ENCODE measurements at places on chromosomes 2 and 18.

- DNase-seq = no peak
Observed at GRCh38 chr18:61922435-61922834, 29.6 kb upstream of the RNF152 start.

- DNase-seq = no peak
Observed at GRCh38 chr2:20596973-20597859, 53.7 kb downstream of the HS1BP3 start.

- no peak for DNase-seq
Observed at GRCh38 chr2:152405206-152406118, 70.5 kb downstream of the FMNL2 start.

DNA sequence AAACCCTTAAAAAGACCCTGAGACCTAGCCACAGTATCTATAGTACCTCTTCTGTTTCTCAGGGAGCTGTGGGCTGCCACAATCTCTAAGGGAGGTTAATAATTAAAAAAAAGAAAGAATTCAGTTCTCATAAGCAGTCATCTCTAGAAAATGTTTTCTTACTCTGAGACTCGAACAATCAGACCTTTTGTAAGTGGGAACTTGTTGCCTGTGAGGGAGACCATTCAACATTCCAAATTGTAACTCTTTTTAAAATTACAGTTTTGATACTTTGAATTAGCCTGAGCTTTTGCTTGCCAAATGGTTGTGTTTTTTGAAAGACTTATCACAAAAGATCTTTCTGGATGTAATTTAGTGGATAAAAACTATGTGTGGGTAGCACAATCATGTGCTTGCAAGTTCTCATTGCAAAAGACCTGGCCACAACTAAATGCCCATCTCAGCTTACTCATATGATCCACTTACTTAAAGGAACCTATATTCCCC is 33.3 kb downstream of the IL1R2 start:
- no peak for DNase-seq

DNA sequence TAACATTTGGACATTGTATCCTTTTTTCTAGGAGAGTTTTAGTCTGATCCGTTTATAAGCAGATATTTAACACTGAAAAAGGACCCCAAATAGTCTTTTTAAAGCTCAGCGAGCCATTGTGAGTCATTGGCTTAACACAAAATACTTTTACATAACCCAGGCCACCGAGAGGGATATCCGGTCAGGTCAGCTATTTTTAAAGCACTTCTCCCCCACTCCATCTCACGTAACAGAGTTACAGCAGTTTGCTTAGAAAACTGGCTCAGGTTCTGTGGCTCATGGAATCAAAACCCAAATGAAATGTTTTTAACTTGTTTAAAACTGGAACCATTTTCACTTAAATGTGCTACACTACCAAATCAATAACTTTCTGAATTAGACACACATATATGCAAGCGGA is 23.9 kb downstream of the COL4A3 start:
- DNase-seq = no peak

GRCh38 chr2:158676696-158677095 is 118.4 kb upstream of the DAPL1 start:
- no peak for DNase-seq

DNA sequence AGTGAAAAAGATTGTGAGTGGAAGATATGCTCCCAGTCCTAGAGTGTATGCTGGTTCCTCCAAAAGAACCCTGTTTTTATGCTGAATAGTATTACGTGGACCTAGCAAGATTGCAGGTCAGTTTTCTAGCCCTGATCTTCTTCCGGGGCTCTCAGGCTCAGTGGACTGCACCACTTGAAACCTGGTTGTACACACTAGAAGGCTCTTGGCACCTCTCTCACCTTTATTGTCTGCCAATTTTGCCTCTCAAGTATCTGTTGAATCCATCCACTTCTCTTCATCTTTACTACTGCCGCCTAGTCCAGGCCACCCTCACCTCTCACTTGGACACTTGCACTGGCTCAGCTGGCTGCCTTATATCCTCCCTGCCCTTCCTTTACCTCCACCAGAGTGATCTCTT is 16.8 kb downstream of the TTC39C start:
- DNase-seq = no peak

DNA sequence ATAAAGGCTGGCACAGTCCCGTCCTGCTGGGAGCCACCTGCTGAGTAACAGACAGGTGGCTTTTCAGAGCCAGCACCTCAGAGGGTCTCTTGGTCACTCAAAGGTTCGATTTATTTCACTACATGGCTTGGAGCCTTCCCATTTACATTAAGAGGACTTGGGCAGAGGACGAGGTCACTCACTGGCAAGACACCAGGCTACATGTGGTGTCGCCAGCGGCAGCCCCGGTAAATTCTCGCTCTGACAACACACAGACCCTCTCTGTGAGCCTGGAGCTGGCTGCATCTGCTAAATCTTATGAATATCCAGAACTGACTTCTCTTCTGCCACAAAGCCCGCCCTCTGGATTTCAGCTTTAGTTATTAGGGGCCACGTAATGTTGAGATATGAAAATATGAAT is 254.7 kb downstream of the VAPA start:
- DNase-seq = no peak

- no peak for DNase-seq
Observed at GRCh38 chr2:9975805-9976447, 24.4 kb downstream of the GRHL1 start.

DNA sequence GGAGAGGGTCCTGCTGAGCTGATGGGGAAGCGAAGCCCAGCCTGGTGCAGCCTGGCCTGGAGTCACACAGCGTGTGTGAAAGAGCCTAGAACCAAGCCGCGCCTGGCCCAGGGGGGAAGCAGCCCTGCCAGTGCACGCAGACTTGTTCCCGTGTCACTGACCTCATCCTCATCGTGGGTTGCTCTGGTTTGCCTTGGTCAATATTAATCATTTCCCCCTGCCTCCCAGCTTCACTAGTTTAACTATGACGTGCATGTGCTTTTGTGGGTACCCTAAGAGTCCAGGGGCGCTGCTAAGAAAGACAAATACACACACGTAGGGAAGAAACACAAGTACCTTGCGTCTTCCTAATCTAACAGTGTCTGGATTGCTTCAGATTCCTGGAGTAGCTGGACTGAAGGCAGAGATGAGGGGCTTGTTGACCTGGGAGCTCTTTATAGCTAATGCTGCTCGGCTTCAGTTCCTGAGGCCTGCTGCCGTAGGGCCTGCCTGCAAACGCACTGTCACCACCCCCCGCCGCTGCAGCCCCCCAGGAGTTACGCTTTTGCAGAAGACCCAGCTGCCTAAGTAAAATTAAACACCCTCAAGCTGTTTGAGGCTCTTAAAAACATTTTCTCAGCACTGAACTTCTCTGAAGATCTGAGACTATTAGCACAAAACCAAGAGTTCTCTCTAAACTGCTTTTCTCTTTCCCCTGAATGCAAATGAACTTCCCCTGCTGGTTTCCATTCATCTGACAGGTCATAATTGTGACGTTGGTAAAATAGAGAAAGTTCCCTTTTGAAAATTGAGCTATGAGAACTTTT is 159.2 kb downstream of the FAM210A start:
- DNase-seq = no peak

GRCh38 chr2:66240286-66240685 is 194.6 kb upstream of the MEIS1 start:
- DNase-seq = no peak

GRCh38 chr2:241040081-241040803 is 41.8 kb downstream of the SNED1 start:
- no peak for DNase-seq

DNA sequence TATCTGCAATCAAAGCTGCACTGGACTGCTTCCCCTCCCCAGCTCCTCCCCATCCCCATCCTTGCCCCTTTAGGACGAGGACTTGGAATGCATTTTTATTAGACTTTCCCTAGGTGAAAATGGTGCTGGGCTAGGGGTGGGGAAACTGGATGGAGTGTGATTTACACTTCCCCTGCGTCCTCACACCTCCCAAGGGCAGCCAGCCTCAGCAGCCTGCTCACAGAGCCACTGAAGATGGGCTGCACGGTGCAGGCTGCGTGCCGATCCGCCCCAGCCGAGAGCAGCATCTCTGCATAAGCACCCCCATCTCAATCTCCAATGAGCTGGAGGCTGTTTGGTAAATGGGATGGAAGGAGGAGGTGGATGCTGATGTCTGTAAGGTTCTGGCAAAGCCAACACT is 87.6 kb downstream of the ZBTB7C start:
- no peak for DNase-seq

DNA sequence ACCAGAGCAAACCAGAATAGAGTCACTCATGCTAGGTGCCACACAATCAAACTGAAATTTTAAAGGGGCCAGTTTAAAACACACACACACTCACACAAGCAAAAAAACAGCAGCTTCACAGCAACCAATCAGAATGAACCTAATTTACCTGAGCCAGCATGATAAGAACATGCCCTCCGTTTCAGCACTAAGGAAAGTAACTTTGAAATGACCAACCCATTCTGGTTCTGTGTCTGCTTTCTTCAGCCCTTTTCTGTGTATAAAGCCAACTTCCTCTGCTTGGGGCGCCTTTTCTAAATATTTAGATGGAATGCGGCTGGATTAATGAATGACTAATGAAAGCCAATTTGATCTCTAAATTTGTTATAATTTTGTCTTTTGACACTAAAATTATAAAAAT is 629.1 kb downstream of the ZEB2 start:
- DNase-seq = no peak

DNA sequence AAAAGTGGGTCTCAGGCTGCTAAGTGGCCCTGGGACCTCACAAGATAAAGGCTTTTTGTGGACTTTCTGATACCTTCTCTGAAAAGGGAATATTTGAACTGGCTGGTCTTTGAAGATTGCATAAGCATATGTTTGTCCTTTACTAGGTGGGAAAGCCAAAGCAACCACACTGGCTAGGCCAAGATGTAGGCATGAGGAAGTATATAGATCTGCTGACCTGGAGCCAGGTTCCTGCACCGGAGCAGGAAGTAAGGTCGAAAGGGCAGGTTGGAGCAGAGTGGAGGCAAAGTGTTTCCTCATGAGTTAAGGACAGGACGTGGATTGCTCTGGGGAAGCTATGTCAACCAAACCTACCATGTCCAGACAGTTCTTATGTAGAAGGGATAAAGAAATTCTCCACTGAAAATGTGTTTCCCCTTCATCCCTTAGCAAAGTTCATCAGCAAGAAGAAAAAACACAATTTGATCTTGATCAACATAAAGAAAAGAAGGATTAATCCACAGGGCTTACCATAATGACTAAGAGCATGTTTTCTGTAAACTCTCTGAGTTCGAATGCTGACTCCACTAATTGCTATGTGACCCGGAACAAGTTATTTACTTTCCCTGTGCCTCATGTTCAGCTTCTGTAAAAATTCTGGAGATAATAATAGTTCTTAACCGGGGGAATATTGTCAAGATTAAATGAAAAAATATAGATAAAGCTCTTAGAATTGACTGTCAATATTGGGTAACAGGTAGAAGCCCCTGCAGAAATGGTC is 156.1 kb upstream of the SRD5A2 start:
- no peak for DNase-seq

- no peak for DNase-seq
Observed at GRCh38 chr2:86625096-86625495, 1.4 kb upstream of the RNF103 start.

DNA sequence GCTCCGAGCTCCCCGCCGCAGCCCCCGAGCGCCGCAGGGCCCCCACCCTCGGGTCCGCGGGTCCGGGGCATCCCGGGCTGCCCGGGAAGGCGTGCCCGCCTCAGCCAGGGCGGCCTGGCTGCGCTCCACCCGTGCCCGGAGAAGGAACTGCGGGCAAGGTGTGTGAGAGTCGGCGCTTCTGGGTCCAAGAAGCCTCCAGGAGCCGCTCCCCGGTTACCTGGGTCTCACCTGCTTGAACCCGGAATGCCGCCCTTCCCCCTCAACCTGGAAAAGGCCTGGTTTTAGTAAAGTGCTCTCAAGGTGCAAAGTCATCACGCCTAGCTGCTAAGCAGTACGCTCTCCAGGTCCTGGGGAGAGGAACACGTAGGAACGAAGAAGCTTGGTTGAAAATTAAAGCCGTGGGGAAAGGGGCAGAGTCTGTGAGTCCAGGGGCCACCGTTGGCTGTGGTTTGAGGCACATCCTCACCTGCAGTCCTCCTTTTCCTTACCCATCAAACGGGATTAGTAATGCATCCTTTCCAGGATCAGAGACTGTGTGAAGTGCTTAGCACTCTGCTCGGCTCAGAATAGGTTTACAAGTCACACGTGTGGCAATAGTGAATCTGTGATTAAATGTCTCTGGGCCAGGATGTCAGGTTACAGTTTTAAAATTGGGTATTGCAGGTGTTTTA is 1.2 kb downstream of the ASAP2 start:
- no peak for DNase-seq

- DNase-seq = no peak
Observed at GRCh38 chr18:10508591-10508990, 17.2 kb upstream of the NAPG start.

DNA sequence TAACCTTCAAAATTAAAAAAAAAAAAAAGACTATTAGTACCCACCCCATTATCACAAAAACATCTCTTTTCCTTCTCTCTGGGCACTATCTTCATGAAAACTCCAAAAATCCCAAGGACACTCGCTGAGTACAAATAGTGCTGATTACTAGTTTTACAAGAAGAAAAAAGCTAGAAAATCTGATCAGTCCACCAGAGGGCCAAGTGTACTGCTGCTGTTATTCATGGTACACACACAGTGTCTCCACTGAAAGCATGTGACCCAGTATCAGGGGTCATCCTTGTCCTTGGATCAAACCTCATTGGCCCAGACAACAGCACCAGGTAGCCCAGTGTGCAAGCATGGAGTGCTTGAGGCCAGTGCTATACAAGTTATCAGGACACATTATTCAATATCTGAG is 382.7 kb upstream of the KLHL29 start:
- DNase-seq = no peak

DNA sequence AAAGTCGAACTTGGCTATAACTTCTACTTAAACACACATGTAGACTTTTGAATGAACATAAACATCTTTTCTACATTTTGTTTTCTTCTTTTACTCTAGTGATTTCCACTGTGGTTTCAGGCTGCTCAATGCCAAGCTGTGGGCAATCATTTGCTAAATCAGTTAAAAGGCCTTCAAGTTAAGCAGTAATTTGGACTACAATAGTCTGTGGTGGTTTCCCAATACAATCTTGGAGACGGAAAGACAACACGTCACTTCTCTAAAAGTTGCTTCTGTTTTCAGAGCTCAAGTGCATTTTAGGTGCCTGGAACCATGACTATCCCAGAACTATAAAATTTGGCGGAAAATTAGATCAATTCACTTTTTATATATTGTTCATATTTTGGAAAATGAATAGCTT is 69.4 kb downstream of the TXNL1 start:
- DNase-seq = no peak

GRCh38 chr2:173667014-173667413 is 298.2 kb downstream of the SP3 start:
- no peak for DNase-seq

GRCh38 chr2:7599462-7600258 is 682.4 kb downstream of the RNF144A start:
- no peak for DNase-seq

GRCh38 chr2:151475071-151475470 is 65.4 kb downstream of the RIF1 start:
- no peak for DNase-seq

- DNase-seq = no peak
Observed at GRCh38 chr2:43224131-43224570, 2.3 kb downstream of the ZFP36L2 start.

- no peak for DNase-seq
Observed at GRCh38 chr18:47558110-47558750, 306.8 kb upstream of the SKOR2 start.

Measured in esophagus squamous epithelium (tissue), 5 donors.